ENCODE measurements at places on chromosomes 1 and 21. TPM values are rescaled to one million over a fixed set of nuclear protein-coding genes. Genes with fewer than 3 reads are reported as not detected.
A peak's percentile ranks its signal among the peaks of the same experiment; 100 is the strongest.

DNA sequence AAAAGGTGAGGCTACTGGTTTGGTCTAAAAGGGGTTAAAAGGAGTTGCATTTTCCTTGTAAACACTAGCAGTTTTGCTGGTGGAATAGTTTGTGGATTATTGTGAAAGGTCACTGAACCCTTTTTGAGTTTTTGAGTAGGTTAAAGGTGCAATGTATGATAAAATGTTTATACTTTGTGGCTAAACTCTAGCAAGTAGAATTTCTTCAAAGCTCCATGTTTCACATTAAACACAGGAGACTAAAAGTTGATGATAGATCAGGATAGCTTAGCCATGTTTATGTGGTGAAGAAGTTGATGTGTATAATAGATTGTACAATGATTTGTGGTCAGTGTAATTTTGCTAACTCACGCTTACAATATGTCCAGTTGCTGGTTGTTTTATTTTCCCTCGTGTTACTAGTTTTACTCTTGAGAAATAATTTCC is 13.1 kb downstream of the ZNF326 start:
- DNase-seq = no peak

GRCh38 chr1:15011661-15012060 is 141.9 kb upstream of the TMEM51 start:
- DNase-seq = peak; percentile 40

DNA sequence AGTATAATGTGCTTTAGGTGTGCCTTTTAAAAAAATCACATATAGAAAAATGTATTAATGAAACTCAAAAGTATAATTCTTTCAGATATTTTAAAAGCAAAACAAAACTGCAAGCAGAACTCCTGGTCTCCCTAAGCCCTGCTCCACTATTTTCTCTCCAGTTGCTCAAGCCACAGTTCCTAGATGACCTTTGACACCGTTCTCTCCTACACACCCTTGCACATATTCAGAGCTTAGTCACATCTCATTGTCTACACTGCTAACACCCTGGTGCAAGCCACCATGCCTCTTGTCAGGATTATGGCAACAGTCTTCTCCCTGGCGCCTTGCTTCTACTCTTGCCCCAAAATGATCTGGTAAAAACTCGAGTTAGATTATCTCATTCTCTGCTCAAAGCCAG is 50.2 kb upstream of the ROR1 start:
- DNase-seq = peak; percentile 41

The UTS2 gene
- total RNA-seq = not detected

The CAP1 gene
- 154 TPM for total RNA-seq

The OR10J1 gene
- total RNA-seq = not detected

Data from neural progenitor cell (in vitro differentiated cells).